ENCODE measurements at places on chromosomes 16 and 17. TPM values are rescaled to one million over a fixed set of nuclear protein-coding genes. Genes with fewer than 3 reads are reported as not detected.
A peak's percentile ranks its signal among the peaks of the same experiment; 100 is the strongest.

Gene SLFN5
- 3.5 TPM for total RNA-seq

DNA sequence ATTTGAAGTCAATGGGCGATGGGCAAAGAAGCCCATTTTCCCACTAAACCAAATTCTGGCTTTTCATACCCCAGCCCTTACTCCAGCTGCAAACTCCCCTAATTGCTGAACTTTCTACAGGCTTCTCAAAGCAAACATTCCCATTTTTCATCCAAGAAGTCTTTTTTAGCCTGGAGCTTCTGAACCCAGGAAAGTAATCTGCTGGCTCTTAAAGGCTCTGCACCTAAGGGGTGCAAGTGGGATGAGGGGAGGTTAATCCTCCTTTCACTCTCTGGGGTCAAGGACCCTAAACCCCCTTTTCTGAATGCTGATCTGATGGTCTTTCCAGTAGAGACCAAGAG is 2.4 kb downstream of the HOXB7 start:
- H3K4me3 ChIP-seq: no peak overlapping the region
- no peak overlapping the region for H3K27ac ChIP-seq
- no peak for DNase-seq
- peaks cover 96% of the 10 kb centered on the region for H3K27me3 ChIP-seq

DNA sequence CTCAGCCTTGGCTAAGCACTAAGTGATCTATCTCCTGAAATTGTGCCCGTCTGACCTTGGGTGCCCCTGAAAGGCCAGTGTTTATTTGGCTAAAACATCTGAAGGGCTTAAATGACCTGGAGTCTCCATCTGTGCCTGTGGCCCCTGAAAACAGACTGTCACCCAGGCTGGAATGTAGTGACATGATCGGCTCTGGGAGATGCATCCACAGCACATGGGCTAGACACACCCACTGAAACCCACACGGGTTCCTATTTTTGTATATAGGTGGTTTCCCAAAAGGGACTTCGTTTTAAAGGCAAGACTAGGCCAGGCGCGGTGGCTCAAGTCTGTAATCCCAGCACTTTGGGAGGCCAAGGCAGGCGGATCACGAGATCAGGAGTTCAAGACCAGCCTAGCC is 13.5 kb downstream of the CEP295NL start:
- DNase-seq: no peak
- no peak overlapping the region for H3K4me3 ChIP-seq
- H3K4me1 ChIP-seq: no peaks in the 10 kb centered on the region

Gene GP1BA
- total RNA-seq: not detected

DNA sequence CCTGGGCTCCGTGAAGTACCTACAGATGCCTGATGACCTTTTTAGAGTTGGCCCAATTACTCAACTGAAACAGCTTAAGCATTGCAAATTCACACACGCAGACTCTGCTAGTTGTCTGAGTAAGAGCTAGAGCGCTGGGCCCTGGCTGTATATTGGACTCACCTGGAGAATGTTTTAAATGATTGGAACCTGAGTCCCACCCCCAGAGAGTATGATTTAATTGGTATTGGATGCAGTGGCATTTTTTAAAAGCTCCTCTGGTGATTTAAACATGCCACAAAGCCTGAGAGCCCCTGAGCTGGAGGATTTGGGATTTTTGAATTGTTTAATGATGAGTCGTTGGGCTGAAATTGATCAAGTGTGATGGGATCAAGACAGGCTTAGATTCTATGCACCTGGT is 143.9 kb upstream of the SDK2 start:
- H3K4me1 ChIP-seq: peaks cover 7% of the 10 kb centered on the region
- no peaks in the 10 kb centered on the region for H3K36me3 ChIP-seq
- DNase-seq: no peak
- H3K27me3 ChIP-seq: no peaks in the 10 kb centered on the region
- H3K27ac ChIP-seq: no peak overlapping the region

GRCh38 chr16:86862595-86863280 is 284.4 kb downstream of the FOXL1 start:
- no peaks in the 10 kb centered on the region for H3K4me1 ChIP-seq
- no peaks in the 10 kb centered on the region for H3K27me3 ChIP-seq
- no peaks in the 10 kb centered on the region for H3K36me3 ChIP-seq
- DNase-seq: no peak
- H3K4me3 ChIP-seq: no peak overlapping the region

- H3K36me3 ChIP-seq: no peaks in the 10 kb centered on the region
- H3K4me3 ChIP-seq: no peak overlapping the region
- H3K4me1 ChIP-seq: no peaks in the 10 kb centered on the region
- H3K27me3 ChIP-seq: no peaks in the 10 kb centered on the region
- H3K27ac ChIP-seq: no peak overlapping the region
- peak; percentile 79 for DNase-seq
These were observed 188.6 kb upstream of the PSMD7 start for GRCh38 chr16:74107795-74108610.

DNA sequence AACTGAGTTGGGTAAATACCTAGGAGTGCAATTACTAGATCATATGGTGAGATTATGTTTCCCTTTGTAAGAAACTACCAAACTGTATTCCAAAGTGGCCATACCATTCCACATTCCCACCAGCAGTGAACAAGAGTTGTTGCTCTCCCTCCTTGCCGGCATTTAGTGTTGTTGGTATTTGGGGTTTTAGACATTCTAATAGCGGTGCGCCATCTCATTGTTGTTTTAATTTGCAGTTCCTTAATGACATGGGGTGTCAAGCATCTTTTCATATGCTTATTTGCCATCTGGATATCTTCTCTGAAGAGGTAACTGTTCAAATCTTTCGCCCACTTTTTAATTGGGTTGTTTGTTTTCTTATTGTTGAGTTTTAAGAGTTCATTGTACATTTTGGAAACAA is 164.2 kb upstream of the LHX1 start:
- no peaks in the 10 kb centered on the region for H3K27me3 ChIP-seq
- peak overlapping the region; percentile 9 for H3K4me3 ChIP-seq
- no peak for DNase-seq
- peaks cover 10% of the 10 kb centered on the region for H3K4me1 ChIP-seq
- H3K27ac ChIP-seq: no peak overlapping the region
